Bone marrow (tissue), 2 donors: ENCODE measurements at places on chromosomes 5 and 9.

DNA sequence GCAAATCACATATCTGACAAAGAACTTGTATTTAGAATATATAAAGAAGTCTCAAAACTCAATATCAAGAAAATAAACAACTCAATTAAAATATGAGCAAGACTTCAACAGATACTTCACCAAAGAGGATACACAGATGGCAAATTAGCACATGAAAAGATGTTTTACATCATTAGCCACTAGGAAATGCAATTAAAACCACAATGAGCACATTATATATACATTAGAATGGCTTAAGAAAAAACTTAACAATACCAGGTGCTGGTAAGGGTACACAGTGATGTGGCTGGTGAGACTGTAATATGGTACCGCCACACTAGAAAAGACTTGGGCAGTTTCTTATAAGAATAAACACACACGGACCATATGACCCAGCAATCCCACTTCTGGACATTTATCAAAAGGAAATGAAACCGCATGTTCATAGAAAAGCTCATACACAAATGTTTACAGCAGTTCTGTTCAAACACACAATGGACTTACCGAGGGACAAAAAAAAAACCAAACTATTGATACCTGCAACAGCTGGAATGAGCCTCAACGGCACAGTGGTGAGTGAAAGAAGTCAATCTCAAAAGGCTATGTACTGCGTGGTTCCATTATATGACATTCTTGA lies 27.6 kb downstream of the SEMA4D start:
- DNase-seq, result no peak

GRCh38 chr5:83723031-83723430 lies 2.4 kb upstream of the HAPLN1 start:
- DNase-seq, result no peak

GRCh38 chr5:32903613-32904012 lies 192.5 kb downstream of the NPR3 start:
- DNase-seq, result no peak

GRCh38 chr9:114503522-114504340 lies 1.5 kb downstream of the WHRN start:
- DNase-seq, result no peak

DNA sequence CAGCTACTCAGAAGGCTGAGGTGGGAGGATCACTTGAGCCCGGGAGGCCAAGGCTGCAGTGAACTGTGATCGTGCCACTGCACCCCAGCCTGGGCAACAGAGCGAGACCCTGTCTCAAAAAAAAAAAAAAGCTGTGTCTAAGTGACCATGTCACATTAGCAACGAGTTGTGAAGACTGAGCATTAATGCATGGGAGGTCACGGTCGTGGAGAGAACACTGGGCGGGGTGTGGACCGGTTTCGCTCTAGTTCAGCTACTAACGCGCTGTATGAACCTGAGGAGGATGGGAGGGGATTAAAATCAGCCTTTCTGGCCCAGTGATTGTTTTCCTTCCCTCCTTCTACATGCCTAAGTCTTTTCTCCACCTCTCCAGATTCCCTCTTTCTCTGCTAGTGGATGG lies 56.7 kb upstream of the CARTPT start:
- no peak for DNase-seq

DNA sequence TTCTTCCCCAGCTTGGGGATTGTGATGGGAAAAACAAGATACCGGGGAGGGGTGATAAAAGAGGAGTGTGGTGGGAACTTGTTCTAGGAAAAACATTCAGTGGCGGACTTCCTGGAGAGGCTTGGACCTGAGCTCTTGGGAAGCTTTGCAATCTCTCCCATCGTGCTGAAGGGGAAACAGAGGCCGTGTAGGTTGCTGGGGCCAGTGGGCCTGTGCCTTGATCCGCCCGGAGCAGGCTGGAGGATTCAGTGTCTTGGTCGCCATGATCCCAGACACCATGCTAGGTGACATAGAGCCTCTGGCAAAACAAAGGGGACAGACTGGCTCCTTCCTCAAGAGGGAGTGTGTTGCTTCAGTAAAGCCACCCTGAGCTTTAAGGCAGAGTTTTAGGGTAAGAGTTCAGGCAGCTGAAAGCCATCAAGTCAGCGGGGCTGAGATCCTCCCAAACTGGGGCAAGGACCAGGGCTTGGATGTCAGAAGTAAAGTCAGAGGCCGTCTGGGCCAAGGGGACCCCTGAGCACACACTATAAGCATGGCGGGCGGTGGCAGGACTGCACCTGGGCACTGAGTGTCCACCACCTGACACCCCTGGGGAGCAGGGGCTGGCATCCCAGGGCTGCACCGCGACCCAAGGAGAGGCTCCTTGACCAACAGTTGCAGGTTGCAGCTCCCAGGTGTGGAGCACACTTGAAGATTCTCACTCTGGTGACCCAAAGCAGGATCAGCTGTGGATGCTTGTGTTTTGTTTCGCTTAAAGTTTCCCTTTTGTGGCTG lies 44.7 kb downstream of the TRIP13 start:
- DNase-seq, result no peak

- no peak for DNase-seq
Observed at GRCh38 chr5:130462516-130462915, 558.3 kb downstream of the CHSY3 start.

DNA sequence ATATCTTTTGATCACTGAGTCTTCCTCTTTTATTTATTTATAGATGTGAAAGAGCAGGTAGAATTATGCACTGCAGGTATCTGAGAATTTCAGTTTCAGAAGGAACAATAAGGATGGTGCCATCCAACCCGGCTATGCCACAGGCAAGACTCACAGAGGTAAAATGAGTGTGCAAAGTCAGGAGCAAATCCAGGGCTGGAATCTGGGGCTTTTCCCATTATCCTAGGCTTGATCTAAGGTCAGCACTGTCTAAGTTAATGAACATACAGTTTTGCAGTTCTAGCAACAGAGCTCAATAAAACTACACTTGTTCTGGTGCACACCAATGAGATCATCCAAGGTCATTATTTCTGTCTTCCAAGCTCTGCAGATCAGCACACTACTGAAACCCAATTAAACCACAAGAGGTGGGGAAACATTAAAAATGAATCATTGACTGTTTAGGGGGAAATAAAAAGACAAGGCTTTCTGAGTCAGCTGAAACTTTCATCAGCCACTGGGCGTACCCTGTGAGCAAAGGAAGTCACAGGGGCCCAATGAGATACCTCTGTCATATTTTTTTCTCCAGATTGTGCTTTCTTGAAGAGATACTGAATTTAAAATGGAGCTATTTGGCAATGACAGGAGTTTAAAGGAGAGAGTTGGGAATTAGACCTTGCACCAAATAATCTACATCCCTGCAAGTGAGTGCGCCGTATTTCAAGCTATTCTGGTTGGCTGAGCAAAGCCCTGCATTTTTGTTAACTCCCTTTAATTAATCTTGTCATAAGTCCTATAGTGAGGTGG lies 662.2 kb upstream of the ZNF608 start:
- DNase-seq, result no peak

GRCh38 chr9:26129217-26129616 lies 451.0 kb upstream of the TUSC1 start:
- DNase-seq, result no peak

- no peak for DNase-seq
Observed at GRCh38 chr5:32504329-32504988, 59.9 kb upstream of the ZFR start.

DNA sequence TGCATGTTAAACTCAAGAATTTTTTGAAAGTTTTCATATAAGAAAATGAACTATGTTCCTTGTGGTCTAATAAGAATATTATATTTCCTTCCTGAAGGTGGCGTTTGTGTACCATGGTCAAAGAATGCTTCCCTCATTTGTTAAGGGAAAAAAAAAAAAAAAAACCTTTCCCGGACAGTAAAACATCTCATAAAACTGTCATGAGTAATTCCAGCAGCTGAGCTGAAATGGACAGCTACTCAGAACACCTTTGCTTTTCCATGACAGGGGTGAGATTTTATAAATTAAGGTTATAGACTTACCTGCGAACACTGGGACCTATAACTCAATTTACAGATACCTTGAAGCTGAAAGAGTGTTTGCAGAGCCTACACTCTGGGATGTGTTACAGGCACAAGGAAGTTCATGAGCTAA lies 113.2 kb upstream of the RANBP3L start:
- no peak for DNase-seq

GRCh38 chr5:142959683-142960657 lies 189.8 kb downstream of the ARHGAP26 start:
- DNase-seq, result no peak

DNA sequence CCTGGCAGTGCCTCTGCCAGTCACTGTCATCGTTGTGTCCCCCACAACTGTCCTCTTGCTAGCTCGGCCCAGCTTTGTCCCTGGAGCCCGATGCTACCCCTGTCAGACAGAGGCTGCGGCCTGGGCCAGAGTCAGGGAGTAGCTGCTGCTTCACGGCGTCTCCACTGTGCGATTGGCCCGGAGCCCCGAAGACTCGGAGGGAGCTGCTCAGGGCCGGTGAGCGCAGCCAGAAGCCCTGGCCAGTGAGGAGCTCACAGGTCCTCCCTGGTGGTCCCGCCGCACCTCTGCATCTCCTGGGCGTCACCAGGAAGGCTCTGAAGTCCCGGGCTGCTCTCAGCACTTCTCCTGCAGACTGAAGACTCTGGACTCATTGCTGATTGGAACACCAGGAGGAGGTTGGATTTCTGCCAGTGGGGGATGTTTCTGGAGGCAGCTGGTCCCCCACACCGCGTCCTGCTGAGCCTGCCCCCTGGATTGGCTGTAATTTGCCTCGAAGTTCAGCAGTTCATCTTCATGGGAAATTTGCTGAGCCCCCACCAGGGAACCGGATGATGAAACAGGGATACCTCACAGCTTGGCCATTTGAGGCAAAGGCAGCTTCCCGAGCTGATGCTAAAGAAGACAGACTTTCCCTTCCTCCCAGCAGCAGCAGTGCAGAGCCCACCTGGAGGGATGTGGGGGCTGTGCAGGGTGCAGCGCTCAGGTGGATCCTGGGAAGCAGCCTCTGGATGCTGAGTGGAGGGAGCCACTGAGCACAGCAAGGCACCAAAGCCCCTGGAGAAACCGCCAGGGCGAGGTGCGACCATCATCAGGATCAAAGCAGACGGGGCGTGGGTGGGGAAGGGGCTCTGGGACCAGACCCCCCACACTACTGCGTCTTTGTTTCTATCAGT lies 45.6 kb downstream of the USP20 start:
- no peak for DNase-seq

GRCh38 chr9:38406476-38407186 lies 14.1 kb downstream of the ALDH1B1 start:
- no peak for DNase-seq

DNA sequence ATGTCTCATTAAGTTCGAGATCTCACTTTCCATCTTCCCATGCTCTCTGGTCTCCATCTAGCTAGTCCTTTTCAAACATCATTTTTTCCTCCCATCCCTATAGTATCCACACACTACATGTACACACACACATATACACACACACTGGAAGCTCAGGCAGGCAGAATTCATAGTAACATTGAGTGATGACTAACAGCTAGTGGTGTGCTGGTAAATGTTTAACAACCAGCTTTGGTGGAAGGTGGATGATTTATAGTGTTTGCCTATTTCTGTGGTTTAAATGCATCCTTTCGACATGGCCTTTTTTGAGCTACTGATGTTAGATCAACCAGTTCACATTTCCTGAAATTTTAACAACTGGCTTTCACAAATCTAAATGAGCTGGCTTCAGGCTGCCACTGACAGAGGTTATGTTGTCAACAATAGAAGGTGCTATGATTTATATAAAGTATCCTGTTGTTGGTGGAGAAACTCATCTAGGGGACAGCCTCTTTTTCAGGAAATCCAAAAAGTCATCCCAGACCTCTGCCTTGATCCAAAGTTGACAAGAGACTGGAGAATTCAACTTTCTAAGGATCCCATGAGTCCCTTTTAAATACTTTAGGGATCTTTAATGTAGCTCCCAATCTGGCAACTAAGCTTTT lies 117.8 kb downstream of the CCDC192 start:
- no peak for DNase-seq

DNA sequence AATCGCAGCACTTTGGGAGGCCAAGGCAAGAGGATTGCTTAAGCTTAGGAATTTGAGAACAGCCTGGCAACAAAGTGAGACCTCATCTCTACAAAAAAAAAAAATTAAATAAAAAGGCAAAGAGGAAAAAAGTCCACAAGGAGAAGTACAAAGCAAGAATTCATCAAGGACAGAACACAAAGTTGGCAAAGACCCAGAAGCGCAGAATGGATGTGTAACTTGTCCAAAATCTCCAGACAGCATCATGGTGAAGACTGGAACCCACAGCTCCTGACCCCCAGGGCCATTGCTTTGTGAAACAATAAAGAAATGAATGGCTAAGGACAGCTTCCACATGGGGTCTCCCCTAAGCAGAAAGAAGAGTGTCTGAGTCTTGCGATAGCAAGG lies 7.8 kb downstream of the HSD17B3 start:
- DNase-seq, result no peak

DNA sequence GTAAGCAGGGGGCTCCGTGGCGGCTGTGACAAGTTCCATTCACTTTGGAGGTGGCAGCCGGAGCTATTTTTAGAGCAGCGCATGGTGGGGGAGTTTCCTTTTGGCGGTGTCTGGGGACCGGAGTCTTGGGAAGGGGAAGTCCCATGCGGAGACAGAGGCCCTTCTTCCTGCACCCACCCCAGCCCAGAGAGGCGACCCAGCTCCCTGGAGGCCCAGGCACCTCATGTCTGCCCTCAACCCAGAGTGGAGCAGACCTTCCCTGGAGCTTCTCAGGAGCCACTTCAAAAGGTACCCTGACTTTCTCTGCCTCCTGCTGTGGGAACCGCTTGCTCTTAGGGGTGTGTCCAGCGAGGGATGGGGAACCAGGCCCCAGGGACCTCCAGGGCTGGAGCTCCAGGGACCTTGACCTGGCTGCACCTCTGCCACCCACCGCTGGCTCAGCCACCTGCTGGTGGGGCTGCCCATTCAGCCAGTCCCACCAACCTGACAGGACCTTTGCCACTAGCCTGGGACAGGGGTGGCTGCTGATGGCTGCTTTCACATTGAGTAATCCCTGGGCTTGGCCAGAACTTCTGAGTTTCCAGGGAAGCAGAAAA lies 34.1 kb downstream of the NEK6 start:
- peak; percentile 16 for DNase-seq

GRCh38 chr5:6448622-6449464 lies at the start of gene UBE2QL1:
UBE2QL1 (plus strand) TSS chr5:6448859; CDS start chr5:6448894, 35 bp downstream.
- DNase-seq, result no peak
